ENCODE measurements at places on chromosomes 4 and X.

- no peak for DNase-seq
These were observed 20.7 kb downstream of the TAPT1 start for GRCh38 chr4:16205298-16206164.

DNA sequence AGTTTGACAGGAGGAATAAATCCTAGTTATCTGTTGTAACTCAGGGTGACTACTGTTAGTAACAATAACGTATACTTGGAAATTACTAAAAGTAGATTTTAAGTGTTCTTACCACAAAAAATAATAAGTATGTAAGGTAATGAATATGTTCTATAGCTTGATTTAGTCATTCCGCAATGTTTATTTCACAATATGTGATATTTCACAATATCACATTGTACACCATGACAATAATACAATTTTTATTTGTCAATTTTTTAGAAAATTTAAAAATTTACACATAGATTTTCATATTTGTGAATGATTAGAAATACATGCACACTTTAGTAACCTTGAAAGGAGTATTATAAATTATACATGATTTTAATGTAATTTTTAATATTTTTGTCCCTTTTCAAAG is 812.7 kb upstream of the FTHL17 start:
- DNase-seq, result no peak

DNA sequence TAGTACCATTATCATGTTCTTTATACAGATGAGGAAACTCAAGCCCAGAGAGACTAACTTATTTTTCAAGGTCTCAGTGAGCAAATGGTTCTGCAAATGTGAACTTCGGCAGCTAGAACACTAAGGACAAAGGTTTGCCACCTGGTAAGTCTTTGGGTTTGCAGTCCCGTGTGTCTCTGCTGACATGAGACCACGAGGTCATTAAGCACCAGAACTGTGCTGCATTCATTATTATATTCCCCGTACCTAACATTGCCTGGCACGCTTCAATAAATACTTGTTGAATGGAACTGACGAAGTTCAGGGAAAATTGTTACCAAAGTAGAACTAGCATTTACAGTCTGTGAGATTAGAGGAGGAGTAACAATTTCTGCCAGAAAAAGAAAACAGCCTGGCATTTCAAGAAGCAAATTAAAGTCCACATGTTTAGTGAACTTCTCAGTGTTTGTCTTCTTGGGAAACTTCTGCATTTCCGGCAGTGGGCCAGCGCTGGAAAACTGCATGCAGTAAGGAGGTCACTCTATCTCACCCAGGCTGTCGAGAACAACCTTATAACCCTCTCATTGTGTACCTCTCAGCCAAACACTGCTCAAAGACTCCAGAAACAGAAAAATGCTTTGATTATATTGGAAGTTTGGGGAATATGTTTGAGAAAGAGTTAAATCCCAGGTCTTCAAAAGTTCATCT is 67.4 kb upstream of the CPEB2 start:
- no peak for DNase-seq

DNA sequence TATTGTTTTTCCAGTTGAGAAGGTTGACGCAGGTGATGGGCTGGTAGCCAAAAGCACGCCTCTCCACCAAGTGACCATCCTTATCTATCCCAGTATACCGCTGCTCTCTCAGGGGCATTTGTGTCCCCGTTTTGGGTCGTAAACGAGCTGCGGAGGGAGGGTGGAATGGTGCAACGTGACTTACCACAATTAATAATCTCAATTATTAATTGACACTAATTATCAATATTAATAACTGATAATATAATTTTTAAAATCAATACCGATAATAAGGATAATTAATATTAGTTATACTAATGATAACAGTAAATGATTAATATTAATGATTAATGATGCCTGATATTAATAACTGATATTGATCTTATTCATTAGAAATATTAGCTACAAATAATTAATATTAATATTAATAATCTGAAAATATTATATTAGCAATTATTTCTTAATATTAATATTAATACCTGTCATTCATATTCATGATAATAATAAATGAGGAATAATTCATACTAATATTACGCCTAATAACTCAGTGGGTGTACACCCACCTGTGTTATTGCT is 56.1 kb downstream of the OTOP1 start:
- no peak for DNase-seq

- DNase-seq, result no peak
These were observed 378.0 kb upstream of the DMD start for GRCh38 chrX:33589316-33589715.

GRCh38 chr4:118765399-118765798 is 70.5 kb downstream of the SEC24D start:
- no peak for DNase-seq

GRCh38 chr4:34636623-34637022 is 1607.7 kb downstream of the ARAP2 start:
- no peak for DNase-seq

DNA sequence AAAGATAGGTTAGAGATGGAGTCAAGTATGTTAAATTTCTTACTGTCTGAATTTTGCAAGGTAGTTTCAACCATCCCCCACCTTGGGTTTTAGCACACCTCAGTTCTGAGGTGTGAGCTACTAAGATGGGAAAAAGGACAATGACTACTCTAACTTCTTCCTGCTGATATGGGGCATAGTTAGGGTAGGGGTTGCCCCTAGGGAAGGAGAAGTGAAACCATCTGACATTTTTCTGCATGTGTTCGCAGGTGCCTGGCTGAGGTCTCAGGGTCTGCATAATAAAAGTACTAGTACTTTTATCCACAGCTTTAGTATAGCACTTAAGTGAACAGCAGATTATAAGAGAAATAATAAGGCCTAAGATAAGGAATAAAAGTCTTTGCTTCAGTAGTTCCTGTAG is 129.5 kb upstream of the CYSLTR1 start:
- no peak for DNase-seq

- no peak for DNase-seq
These were observed 288.3 kb downstream of the ARHGAP24 start for GRCh38 chr4:85763202-85763601.

- no peak for DNase-seq
These were observed 42.4 kb downstream of the CD99L2 start for GRCh38 chrX:150856101-150856500.

GRCh38 chrX:20212486-20213089 is 54.1 kb downstream of the RPS6KA3 start:
- DNase-seq, result no peak

DNA sequence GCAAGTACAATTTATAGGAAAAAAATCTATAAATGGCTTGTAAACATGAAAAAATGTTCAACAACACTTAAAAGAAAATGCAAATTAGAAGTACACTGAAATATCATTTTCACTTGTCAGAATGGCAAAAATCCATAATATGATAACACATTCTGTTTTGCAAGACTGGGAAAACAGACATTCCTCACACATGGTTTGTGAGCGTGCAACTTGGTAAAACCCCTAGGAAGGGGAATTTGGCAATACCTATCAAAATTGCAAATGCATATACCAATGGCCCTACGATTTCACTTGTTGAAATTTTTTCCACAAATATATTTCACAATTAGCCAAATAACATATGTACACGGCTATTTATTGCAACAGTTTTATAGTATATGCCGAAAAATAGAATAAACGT is 31.4 kb downstream of the TBC1D9 start:
- no peak for DNase-seq

DNA sequence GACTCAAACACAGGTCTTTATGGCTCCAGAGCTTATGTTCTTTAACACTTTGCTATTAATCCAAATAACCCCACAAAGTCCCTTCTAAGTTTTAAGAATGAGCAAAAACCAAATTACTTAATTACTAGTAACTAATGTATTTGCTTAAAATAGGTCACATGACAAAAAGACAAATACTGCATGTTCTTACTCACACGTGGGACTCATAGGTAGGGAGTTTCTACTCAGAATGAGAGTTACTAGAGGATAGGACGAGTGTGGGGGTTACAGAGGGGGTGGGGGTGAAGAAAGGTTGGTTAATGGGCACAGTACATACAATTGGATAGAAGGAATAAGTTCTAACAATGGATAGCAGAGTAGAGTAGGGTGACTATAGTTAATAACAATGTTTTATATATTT is 5.8 kb downstream of the RPS6KA3 start:
- DNase-seq, result no peak

GRCh38 chr4:98102660-98103059 is 40.6 kb downstream of the STPG2 start:
- no peak for DNase-seq

DNA sequence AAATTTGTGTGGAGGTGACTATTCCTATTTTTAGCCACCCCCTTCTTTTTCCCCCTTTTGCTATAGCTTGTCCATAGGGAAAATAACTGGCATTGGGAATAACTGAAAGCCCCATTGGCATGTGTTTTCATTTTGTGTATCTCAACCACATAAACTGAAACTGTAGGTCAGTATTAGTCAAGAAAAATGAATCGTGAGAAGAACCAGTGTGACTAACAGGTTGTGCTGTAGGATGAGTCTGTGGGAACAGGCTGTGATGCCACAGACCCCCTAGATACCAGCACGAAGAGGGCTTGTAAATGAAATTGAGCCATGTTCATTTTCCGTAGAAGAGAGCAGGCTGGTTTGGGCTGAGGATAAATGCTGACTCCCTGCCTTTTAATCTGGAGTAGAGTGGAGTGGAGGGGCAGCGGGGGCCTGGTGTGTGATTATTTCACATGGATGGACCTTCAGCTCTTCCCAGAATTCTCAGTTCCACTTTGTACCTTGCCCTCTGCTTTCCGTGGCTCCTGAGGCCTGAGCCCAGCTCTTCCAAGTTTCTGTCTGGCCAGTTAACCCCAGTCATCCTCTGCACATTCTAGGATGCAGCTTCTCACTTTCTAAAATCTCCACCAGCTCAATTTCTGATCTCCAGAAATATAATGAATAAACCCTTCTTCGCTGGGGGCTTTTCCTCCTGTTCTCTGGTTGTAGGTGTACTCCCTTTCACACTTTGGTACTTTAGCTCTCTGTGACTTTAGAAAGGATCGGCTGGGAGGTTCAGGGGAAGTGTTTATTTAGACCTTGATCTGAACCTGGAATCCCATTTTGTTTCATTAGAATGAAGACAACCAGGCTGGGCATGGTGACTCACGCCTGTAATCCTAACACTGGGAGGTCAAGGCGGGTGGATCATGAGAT is 37.3 kb downstream of the DCUN1D4 start:
- DNase-seq, result no peak

- DNase-seq, result no peak
These were observed 8.7 kb downstream of the MAB21L2 start for GRCh38 chr4:150590631-150591030.
